Chondrocyte (in vitro differentiated cells): ENCODE measurements at places on chromosomes 5 and 9. TPM values are rescaled to one million over a fixed set of nuclear protein-coding genes. Genes with fewer than 3 reads are reported as not detected.

Gene WDR36
- total RNA-seq: 17.6 to 25.4 TPM (median 18.7 TPM) in 3 replicates

DNA sequence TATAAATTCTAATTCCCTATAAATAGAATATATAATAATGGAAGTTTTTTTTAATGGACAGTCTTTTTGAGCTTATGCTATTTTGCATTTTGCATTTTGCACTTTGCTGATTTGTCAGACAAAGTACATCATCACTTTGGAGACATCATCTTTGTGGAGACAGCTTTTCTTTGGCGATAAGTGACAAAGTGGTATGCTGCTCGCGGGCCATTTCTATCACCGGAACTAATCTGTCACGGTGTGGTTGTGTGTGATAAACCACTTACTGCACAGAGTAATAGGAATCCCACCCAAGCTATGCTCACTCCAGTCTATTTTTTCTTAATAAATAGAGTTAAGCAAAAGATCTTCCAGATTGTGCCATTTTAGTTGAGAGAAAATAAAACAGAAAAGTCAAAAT, 133.1 kb downstream of the MACIR start:
- H3K4me3 ChIP-seq: no peak overlapping the region
- H3K27me3 ChIP-seq: no peaks in the 10 kb centered on the region
- peaks cover 4% of the 10 kb centered on the region for H3K4me1 ChIP-seq
- DNase-seq: no peak
- H3K36me3 ChIP-seq: no peaks in the 10 kb centered on the region

DNA sequence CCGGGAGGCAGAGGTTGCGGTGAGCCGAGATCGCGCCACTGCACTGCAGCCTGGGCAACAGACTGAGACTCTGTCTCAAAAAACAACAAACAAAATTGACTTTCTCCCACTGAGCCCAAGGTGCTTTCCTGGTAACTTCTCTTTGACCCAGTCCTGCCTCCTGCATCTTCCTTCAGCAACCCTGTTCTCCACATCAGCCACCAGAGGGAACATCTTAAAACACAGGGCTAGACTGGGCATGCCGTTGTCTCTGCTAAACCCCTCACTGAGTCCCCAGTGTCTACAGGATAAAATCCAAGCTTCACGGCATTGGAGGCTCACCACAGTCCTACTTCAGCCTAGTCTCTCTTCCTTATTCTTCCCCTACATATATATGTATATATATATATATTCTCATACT, 39.8 kb upstream of the KCNMB1 start:
- no peak for DNase-seq
- no peak overlapping the region for H3K4me3 ChIP-seq
- peaks cover 11% of the 10 kb centered on the region for H3K4me1 ChIP-seq
- no peak overlapping the region for H3K27ac ChIP-seq

DNA sequence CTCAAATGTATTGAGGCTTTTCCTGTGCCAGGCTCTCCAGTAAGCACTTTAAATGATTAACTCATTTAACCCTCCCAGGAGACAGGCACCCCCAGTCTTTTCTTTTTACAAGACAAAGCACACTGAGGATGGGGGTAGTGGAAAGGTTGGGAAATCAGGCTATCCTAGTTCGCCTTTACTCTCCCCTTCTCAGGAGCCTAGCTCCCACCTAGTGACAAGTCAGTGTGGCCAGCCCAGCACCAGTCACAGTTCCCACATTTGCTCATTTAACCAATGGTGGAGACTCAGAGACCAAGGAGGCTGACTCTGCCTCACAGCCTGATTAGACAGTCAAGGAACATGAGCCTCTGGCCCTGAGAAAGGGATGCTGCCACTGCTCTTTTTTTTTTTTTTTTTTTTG, 3.5 kb downstream of the ALDH7A1 start:
- no peak for DNase-seq
- no peak overlapping the region for H3K27ac ChIP-seq
- no peak overlapping the region for H3K4me3 ChIP-seq
- no peaks in the 10 kb centered on the region for H3K27me3 ChIP-seq
- H3K36me3 ChIP-seq: peaks cover 6% of the 10 kb centered on the region

GRCh38 chr5:173726846-173727557, 110.6 kb upstream of the BOD1 start:
- no peak overlapping the region for H3K4me3 ChIP-seq
- no peaks in the 10 kb centered on the region for H3K4me1 ChIP-seq
- peaks cover 10% of the 10 kb centered on the region for H3K27me3 ChIP-seq
- H3K27ac ChIP-seq: no peak overlapping the region
- no peak for DNase-seq

DNA sequence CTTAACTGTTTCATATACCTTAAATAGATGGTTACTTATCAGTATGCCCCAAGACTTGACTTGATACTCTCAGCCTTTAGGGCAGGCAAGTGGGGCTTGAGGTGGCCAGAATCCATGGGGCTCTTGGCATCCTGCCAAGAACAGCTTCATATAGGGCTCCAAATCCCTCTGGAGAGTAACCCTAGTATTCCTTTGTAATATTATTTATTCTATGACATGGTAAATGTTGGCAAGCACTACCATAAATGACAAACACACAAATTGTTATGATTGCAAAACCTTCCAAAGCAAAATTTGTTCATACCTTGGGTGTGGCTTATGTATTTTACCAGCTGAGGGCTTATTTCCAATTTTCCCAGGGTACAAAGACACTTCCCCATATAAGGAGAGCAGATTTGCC, 257.4 kb upstream of the TRPC7 start:
- H3K27ac ChIP-seq: no peak overlapping the region
- H3K27me3 ChIP-seq: peaks cover 6% of the 10 kb centered on the region
- H3K4me1 ChIP-seq: no peaks in the 10 kb centered on the region
- DNase-seq: no peak

- no peak for DNase-seq
- peaks cover 38% of the 10 kb centered on the region for H3K27me3 ChIP-seq
- H3K4me3 ChIP-seq: no peak overlapping the region
- no peak overlapping the region for H3K27ac ChIP-seq
- H3K36me3 ChIP-seq: no peaks in the 10 kb centered on the region
These were observed 10.6 kb upstream of the AGXT2 start for GRCh38 chr5:35058374-35058788.

DNA sequence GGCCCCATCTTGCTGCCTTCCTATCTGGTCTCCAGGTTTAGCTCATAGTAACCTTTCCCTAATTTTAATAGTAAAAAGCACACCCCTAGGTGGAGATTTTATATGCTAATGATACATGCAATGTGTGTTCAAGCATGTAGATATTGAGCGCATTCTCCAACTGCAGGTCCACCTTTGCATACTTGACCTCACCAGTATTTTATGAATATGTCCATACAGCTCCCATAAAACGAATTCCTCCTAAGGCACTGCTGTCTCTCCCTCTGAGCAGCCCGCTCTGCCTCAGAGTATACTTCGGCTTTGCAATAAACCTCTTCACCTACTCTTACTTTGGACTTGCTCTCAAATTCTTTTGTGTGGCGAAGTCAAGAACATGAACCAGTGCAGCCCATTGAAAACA, 153.3 kb downstream of the RAB3C start:
- H3K27me3 ChIP-seq: peaks cover 6% of the 10 kb centered on the region
- H3K36me3 ChIP-seq: no peaks in the 10 kb centered on the region
- H3K4me3 ChIP-seq: no peak overlapping the region
- no peak for DNase-seq
- H3K27ac ChIP-seq: no peak overlapping the region

DNA sequence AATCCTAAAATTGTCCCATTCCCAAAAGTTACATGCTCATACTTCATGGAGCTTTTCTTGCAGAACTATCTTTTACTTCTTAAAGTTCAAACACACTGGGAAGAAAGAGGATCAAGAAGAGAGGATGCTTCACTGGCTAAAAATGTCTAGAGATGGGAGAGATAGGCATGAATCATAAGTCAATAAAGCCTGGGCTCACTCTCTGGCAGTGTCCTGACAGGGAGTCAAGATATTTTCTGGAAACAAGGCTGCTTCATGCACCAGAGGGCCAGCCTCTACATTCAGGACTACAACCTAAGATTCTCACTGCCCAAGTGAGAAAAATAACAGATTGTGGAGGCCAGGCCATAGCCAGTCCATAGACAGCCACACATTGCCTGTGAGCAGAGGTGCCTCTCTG, 1358.4 kb downstream of the EFNA5 start:
- H3K36me3 ChIP-seq: no peaks in the 10 kb centered on the region
- no peaks in the 10 kb centered on the region for H3K27me3 ChIP-seq
- peaks cover 4% of the 10 kb centered on the region for H3K4me1 ChIP-seq
- no peak for DNase-seq
- no peak overlapping the region for H3K27ac ChIP-seq
